Activated CD4-positive, alpha-beta T cell treated with anti-CD3 and anti-CD28 coated beads for 4 hours (primary cell): ENCODE measurements at places on chromosomes 1 and 21.
A peak's percentile ranks its signal among the peaks of the same experiment; 100 is the strongest.

- DNase-seq = no peak
Observed at GRCh38 chr1:162561616-162562469, at the start of gene UAP1. Gene UAP1 (plus strand): TSS chr1:162561722. CDS start chr1:162566069, 4,347 bp downstream.

DNA sequence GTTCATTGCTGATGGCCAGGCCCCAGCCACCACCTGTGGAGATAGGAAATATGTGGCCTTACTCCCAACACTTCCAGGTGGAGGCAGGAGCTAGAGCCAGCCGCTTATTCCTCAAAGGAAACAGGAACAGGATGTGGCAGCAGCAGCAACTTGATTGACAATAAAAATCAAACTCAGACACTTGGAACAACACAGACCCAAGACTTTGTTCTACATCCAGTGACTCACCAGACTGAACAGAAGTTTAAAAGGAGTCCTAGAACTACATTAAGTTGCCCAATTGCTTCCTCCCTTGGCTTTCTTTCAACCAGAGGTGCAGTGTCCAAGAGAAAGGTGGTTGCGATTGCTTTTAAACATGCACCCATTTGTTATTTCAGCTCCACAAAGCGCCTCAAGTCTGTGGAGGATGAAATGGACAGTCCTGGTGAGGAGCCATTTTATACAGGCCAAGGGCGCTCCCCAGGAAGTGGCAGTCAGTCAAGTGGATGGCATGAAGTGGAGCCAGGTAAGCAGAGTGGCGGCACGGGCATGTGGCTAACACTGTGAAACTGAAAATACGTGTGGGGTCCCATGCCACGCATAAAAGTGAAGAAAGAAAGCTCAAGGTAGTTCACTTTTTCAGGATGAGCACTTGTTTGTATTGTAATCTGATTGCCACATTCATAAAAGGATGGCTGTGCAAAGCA is 276.6 kb downstream of the NFIA start:
- DNase-seq = no peak

- peak; percentile 33 for DNase-seq
Observed at GRCh38 chr1:151934048-151934493, 24.8 kb upstream of the THEM4 start.

DNA sequence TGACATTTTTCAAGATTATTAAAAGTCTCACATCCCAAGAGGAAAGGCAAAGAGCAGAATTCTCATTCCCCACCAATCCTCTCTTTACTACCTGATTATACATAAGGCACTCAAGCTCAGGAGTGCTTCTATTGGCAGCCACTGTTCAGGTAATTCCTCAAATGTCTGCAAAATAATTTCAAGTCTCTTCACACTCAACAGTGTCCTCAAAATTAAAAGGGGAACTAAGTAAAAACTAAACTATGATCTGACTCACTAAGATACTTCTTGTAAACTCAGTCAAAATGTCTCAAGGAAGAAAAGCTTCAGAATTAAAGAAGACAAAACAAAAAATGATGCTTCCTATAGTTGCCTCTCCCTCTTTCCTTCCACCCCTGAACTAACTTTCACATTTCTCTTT is 135.6 kb downstream of the GPATCH2 start:
- no peak for DNase-seq

- no peak for DNase-seq
Observed at GRCh38 chr1:218488531-218488930, 143.4 kb downstream of the TGFB2 start.

- DNase-seq = no peak
Observed at GRCh38 chr1:38860454-38860795, 853 bp upstream of the RRAGC start.

DNA sequence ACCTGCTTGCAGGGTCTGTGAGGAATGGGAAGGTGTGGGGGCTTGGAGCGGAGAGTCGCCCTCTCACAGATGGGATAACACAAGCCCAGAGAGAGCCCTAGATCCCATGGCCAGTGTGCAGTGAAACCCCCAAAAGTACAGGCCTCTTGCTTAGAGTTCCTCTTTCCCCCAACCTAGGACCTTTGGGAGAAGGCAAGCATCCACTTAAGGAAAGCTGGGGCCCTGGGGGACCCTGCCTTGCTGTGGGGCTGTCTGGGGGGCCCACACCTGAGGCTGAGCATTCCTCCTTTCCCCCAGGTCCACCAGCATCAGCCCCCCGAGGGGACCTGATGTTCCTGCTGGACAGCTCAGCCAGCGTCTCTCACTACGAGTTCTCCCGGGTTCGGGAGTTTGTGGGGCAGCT is 1.1 kb downstream of the VWA1 start:
- no peak for DNase-seq

DNA sequence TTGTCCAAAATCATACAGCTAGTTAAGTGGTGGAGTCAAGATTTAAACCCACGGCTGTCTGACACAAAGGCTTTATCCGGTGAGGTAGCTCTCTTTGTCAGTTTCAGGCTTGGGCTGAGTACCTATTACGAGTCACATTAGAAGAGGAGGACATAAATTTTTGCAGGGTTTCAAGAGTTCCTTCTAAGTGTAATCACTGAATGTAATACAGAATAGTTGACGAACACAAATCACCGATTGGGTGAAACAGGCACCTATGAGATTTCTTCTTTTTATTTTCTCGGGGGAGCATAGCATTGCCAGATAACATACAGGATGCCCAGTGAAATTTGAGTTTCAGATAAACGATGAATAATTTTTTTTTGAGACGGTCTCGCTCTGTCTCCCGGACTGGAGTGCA is 847 bp downstream of the PSMD4 start:
- DNase-seq = no peak

- no peak for DNase-seq
Observed at GRCh38 chr1:247337250-247337746, 5.6 kb upstream of the ZNF496 start.

DNA sequence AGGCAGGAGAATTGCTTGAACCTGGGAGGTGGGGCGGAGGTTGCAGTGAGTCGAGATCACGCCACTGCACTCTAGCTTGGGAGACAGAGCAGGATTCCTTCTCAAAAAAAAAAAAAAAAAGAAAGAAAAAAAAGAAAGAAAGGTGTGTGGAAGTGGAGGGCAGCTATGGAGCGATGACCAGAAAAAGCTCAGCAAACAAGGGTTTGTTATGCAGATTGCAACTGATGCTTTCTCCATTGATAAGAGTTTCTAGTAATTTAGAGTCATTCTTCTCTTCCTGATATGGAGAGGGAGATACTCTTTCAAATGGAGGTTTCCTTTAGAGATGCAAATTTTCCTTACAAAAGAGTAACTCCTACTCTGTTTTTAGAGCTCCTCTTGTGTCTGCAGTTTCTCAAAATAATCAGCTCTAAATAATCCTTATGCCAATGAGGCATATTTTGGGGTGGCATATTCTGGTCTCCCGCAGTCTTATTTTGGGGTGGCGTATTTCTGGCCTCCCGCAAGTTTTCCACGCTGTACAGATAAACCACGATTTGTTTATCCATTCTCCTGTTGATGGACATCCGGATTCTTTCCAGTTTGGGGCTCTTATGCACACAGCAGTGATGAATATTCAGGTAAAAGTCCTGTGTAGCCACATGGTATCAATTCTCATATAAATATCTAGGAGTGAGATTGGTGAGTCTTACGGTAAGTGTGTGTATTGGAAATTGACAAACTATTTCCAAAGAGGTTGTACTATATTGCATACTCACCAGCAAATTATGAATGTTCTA is 30.7 kb upstream of the RCC2 start:
- DNase-seq = no peak

DNA sequence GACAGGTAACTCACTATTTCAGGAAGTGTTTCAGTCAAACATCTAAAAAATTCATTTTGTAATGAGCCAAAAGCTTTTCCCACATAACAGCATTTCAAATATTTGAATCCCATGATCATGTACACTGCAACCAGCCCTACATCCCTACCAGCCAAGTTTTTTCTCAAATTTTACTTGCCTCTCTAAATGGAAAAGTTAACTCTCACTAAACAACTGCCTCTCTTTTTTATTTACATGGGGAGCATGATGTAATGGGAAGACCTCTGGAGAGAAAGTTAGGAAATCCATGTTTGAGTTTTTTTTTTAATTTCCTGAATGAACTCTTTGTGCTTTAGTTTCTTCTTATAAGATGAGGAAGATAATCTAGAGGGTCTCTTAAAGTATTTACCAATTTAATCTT is 70.5 kb downstream of the TTLL7 start:
- no peak for DNase-seq
